ENCODE measurements at places on chromosomes 4 and X. TPM values are rescaled to one million over a fixed set of nuclear protein-coding genes. Genes with fewer than 3 reads are reported as not detected.

DNA sequence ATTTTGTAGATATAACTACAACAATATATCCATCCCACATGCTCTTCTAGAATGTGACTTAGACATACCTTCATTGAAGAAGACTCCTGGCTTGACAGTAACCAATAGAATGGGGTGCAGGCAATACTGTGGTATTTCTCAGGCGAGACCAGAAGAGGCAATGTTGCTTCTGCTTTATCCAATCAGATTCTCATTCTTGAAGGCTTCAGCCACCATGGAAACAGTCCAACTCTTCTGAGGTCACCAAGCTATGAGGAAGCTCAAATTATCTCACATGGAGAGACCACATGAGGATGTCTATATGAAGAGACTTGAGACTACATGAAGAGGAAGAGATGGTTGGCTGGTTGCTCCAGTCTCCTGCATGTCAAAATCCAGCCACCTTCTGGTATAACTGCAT is 469.9 kb downstream of the PCDH10 start:
- no peak for DNase-seq

- DNase-seq: no peak
These were observed 37.1 kb upstream of the CCDC149 start for GRCh38 chr4:24949970-24950369.

- DNase-seq: no peak
These were observed 43.7 kb upstream of the UGT2A3 start for GRCh38 chr4:68995292-68995691.

GRCh38 chr4:168919706-168920324 is 90.2 kb downstream of the CBR4 start:
- no peak for DNase-seq

DNA sequence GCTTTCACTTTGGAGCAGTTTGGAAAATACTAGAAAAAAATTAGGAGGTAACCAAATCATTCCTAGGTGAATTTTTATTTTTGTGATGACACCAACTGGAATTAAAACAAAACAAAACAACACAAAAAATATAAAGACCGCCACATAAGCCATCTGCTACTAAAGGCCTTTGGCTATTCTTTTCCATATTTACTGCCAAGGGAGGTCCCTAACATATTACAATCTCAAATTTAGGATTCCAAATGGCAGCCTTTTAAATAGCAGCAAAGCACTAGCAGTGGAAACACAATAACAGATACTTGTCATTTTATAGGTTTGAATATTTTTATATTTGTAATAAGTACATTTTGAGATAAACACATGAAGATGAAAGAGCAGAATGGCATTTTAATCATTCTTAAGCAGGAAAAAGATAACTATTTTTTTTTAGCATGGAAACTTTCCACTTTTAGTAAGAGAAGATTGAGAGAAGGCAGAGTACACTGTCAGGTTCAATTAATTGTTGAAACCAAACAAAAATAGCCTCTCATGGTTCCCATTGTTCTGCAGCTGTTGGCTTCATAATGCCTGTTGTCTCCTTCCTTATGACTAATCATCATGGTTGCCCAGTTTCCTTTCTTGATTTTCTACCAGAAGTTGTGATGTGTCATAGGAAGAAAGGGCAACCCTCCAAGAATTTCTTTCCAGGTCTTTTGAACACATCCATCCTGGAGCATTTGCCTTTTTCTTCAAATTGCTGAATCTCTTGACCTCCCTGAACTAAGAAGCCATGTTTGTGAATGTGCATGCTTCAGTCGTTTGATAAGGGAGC is 219.0 kb upstream of the EMCN start:
- DNase-seq: peak; percentile 93

DNA sequence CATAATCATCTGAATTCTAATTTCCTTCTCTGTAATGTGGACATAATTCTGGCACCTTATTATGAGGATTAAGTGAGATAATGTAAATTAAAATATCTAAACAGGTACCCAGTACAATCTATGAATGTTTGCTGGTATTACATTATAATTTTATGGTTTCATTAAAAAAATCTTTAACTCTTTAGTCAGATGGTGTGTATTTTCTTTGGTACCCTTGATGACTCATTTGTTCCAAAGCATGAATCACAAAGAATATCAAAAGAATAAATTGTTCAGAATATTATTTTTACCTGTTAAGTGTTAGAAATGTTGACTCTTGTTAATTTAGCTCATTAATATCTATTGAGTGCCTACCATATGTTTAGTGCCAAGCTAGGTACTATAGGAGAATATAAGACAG is 74.3 kb downstream of the SNX25 start:
- DNase-seq: peak; percentile 32

GRCh38 chr4:76783836-76784235 is 114.1 kb downstream of the SOWAHB start:
- no peak for DNase-seq

DNA sequence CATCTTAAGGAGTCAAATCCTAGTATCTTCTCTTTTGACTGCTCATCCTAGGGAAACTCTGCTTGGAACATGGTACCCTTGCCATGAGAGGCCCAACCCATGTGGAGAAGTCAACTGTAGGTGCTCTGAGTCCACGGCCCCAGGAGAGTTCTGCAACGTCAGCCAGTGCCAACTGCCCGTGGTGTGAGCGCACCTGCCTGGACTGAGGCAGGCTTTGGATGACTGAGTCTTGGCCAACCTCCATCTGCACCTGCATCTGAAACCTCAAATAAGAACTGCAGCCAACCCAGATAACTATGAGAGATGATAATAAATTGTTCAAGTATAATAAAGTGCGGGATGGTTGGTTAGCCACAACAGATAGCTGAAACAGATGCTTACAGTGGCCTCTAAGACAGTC is 772.0 kb downstream of the TRIML1 start:
- DNase-seq: no peak

- DNase-seq: no peak
These were observed 163.5 kb upstream of the SPIN4 start for GRCh38 chrX:63514569-63515080.

DNA sequence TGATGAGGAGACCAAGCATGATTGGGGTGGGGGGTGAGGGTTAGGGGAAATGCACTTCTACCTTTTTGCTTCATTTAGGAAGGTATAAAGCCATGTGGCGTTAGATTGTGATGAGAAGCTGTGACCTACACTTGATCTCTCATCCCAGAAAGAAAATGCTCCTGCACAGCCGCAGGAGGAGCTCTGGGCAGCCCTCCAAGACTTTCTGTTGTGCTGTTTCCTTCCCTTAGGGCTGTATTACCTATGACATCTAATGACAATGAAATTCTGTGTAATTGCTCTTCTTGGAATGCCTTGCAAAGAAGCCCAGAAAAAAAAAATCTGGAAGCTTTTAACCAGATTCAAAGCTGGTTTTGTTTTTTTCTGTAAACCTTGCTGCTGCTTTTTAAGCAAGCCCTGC is 13.4 kb downstream of the PRPS2 start:
- DNase-seq: peak; percentile 36

- no peak for DNase-seq
These were observed 25.3 kb upstream of the CYBB start for GRCh38 chrX:37754516-37754915.

- DNase-seq: peak; percentile 20
These were observed 774 bp downstream of the ZCCHC4 start for GRCh38 chr4:25313201-25313895.

DNA sequence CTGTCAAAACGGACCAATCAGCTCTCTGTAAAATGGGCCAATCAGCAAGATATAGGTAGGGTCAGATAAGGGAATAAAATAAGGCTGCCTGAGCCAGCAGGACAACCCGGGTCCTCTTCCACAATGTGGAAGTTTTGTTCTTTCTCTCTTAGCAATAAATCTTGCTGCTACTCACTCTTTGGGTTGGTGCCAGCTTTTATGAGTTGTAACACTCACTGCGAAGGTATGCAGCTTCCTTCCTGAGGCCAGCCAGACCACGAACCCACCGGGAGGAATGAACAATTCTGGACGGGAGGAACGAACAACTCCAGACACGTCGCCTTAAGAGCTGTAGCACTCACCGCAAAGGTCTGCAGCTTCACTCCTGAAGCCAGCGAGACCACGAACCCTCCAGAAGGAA is 287.8 kb downstream of the RAPGEF2 start:
- peak; percentile 97 for DNase-seq

DNA sequence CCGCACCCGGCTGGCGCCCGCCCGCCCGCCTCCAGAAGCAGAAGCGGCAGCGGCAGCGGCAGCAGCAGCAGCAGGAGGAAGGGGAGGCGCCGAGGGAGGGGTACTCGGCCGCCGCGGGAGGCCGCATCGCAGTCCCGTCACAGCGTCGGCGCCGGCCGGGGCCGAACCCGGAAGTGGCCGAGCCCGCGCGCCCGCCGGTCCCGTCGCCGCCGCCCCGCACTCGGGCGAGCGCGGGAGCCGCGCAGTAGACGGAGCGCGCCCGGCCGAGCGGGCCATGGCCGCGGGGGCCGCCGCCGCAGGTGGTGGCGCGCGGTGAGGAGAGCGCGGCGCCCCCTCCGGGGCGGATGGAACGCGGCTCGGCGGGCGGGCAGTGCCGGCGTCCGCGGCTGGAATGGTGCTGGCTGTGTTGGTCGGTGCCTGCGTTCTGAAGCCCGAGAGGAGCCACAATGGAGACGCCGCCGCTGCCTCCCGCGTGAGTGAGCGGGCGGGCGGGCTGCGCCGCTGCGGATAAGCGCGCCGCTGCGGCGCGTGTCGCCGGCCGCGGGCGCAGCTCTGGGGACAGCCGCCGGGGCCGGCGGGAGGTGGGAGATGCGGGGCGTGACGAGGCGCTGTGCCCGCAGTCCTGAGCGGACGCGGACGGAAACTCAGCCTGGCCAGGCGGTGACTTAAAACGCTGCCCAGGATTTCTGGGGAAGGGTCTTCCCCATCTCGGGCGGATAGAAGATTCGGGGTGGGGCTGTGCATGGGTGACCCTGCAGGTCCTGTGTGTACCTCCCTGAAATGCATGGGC is at the start of gene KLHL2:
Gene KLHL2 (plus strand): TSS at position 131 of the 790 bp plus-strand sequence. CDS start 316 bp downstream, at position 447.
- DNase-seq: peak; percentile 72

- no peak for DNase-seq
These were observed 345.1 kb downstream of the ARHGAP10 start for GRCh38 chr4:148076964-148077363.

DNA sequence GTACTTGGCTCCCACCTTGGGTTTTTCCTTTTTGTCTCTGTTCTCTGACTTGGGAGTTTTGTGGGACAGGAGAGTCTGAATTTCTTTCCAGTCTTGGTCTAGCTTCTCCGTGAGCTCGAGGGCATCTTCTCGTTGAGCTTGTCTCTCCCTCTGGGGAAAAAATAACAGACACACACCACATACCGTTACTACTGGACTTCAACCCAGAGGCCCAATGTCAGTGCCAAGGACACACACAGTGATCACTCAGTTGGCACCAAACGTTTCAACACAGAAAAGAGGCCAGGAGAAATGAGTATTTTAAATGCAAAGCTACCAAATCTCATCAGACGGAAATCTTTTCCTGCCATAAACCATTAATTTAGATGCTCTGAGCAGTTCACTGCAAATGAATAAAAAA is 9.7 kb downstream of the NOP14 start:
- no peak for DNase-seq

DNA sequence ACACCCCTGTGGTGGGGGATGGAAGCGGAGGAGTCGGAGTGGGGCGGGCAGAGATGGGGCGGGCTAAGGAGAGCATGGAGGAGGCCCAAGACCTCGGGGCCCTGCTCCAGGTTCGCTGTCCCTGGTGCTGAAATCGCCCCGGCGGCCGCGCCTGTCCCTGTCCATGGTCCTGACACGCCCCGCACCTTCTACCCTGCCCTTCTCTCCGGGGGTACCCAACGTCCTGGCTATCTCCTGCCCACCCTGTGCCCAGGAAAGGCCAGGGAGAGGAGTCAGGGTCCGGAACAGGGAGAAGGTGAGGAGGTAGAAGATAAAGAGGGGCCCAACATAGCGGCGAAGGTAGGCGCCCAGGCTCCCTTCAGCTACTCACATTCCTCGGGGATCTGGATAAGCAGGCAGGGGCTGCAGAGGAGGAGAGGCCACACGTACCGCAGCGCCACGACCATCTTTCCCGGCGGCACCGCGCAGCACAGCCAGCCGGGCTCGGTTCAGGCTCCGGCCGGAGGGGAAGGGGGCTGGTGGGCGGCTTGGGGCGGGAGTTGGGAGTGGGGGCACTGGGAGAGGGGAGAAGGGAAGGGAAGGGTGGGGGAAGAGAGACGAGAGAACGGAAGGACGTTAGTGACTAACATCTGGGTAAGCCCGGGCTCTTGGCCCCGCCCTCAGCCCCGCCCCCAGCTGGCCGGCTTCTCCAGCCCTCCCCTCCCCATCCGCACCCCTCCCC is 10.4 kb downstream of the L1CAM start:
- peak; percentile 42 for DNase-seq

- DNase-seq: no peak
These were observed 7.4 kb upstream of the UBA1 start for GRCh38 chrX:47186096-47186740.

GRCh38 chr4:67973608-67974007 is 10.3 kb upstream of the TMPRSS11A start:
- no peak for DNase-seq

- DNase-seq: no peak
These were observed 6.3 kb downstream of the AWAT1 start for GRCh38 chrX:70240751-70241150.

GRCh38 chr4:53199356-53199755 is 166.5 kb downstream of the SCFD2 start:
- no peak for DNase-seq

DNA sequence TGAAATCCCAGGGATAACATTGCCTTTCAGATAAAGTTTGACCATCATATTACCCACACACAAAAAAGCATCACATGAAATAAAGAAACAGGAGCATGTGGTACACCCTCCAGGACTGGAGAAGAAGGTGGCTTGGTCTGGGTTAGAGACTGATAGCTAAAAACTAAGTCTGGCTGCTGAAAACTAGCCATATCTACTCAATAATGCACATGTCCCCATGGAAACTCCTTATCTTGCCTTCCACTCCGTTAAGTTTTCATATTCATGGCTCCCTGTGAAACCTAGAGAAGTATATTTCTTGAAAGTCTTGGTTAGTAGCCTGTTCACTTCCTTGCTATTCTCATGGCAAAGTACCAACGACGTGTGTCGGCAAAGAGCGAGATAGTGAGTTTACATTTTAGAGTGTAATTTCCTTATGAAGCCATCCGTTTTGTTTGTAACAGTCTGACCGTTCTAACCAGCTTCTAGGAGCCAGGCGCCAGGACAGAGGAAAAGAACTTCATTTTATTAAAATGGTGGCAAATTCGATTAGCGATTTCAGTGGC is 6.7 kb upstream of the DCTD start:
- DNase-seq: no peak

The EREG gene
- total RNA-seq: 34.0 TPM

The GRIPAP1 gene
- total RNA-seq: 49.6 TPM

The FAT1 gene
- total RNA-seq: 132 TPM

The SPANXN1 gene
- total RNA-seq: not detected

The DOCK11 gene
- total RNA-seq: 1.9 TPM

The CSAG1 gene
- total RNA-seq: not detected

The PDGFRA gene
- total RNA-seq: not detected

The FGFBP2 gene
- not detected for total RNA-seq

The GALNTL6 gene
- not detected for total RNA-seq

The HSFX1 gene
- total RNA-seq: not detected

The RAB33A gene
- total RNA-seq: not detected

The SCRG1 gene
- total RNA-seq: not detected

The RAB40AL gene
- 1.8 TPM for total RNA-seq

The STBD1 gene
- 3.7 TPM for total RNA-seq

The ARHGAP36 gene
- total RNA-seq: not detected

The CLTRN gene
- 1.8 TPM for total RNA-seq

The NUP62CL gene
- total RNA-seq: 7.3 TPM
